PC-9 (cell line): ENCODE measurements at places on chromosomes 5 and 9. TPM values are rescaled to one million over a fixed set of nuclear protein-coding genes. Genes with fewer than 3 reads are reported as not detected.

SPATA31C1 gene
- total RNA-seq = not detected in 2 replicates

DNA sequence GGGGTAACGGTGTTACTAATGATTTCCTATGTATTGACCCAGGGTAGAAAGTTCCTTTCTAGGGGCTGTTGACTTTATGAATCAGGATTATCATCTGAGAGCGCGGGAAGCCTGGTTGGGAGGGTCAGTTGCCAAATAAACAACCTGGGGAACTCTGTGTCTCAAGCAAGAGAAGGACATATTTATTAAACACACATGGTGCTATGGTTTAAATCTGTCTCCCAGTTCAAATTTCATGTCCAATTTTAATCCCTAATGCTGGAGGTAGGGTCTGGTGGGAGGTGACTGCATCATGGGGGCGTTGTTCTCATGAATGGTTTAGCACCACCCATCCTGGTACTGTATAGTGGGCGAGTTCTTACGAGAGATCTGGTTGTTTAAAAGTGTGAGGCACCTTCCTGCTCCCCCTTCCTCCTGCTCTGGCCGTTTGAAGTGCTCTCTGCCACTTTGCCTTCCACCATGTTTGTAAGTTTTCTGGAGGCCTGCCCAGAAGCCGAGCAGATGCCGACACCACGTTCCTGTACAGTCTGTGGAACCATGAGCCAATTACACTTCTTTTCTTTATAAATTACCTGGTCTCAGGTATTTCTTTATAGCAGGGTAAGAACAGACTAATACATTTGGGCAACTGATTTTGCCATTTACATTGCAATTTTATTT is 19.7 kb upstream of the GAS1 start:
- H3K27ac ChIP-seq = no peak overlapping the region
- no peak for DNase-seq
- H3K27me3 ChIP-seq = no peaks in the 10 kb centered on the region
- no peaks in the 10 kb centered on the region for H3K4me1 ChIP-seq
- no peaks in the 10 kb centered on the region for H3K36me3 ChIP-seq
- no peak overlapping the region for H3K4me3 ChIP-seq

DNA sequence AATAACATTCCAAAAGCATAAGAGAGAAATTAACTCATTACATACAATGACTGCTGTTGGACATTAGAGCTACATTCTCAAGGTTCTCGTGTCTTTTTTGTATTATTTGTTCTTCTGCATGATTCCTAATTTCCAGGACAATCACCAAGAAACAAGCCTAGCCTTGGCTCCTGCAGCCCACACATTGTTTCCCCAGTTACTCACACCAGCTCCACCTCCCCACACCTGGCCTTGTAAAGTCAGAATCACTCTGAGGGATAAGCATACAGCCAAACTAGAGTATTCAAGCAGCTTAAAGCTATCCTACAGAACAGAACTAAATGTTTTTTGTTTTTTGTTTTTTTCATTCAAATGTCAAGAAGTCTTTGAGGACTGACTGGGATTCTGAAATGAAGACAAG is 189.2 kb downstream of the HINT1 start:
- no peaks in the 10 kb centered on the region for H3K27me3 ChIP-seq
- H3K4me3 ChIP-seq = no peak overlapping the region
- H3K27ac ChIP-seq = no peak overlapping the region
- no peaks in the 10 kb centered on the region for H3K36me3 ChIP-seq

DNA sequence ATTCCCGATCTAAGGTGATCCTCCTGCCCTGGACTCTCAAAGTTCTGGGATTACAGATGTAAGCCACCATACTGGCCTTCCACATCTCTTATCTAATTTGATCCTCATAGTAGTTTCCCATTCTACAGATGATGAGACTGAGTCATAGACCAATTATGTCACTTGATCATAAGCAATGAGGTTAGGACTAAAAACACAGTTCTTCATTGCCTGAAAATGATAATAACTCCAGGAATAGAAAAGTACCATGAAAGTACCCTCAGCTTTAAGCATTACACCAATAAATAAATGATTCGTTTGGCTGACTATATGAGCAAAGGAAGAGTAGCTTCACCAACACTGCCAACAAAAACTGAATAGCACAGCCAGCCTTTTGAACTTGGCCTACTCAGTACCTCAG is 389.5 kb downstream of the ACTL7B start:
- H3K27me3 ChIP-seq = no peaks in the 10 kb centered on the region
- DNase-seq = no peak
- H3K4me3 ChIP-seq = no peak overlapping the region
- H3K36me3 ChIP-seq = no peaks in the 10 kb centered on the region

DNA sequence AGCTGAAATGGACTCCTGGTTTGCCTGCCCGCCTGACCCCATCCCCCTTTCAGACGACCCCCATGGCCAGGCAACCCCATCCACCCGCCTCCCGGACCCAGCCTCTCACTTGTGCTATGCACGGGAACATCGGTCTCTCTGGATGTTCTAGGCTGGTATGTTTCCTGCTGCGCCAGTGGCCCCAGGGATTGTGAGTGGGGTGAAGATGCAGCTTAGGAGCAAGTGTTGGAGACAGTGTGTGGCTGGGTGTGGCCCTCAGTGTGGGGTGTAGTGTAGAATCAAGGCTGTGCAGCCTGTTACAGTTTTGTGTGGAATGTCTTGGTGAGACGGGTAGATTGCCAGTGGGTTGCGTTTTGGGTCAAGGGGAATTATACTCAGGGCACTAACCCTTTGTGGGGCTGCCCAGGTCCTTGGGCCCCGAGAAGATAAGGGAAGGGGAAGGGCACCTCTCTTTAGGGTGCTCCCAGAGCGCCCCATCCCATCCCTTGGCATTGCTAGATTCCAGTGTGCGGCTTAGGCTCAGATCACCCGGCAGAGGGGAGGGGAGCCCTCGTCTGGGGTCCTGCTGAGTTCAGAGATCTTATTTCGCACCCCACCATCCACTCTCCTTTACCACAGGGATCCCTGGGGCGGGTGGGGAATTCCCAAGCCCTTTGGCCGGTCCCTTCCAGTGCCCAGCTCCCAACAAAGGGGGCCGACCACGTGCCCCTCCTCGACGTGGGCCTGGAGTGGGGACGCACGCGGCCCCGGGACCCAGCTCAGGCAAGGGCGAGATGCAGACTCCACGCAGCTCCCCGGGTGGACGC is 4.6 kb downstream of the IER5L start:
- H3K4me3 ChIP-seq = peak overlapping the region; percentile 95
- H3K4me1 ChIP-seq = peaks cover 26% of the 10 kb centered on the region
- DNase-seq = no peak
- H3K27me3 ChIP-seq = no peaks in the 10 kb centered on the region
- H3K27ac ChIP-seq = peak overlapping the region; percentile 88; the same call in 1 of the 2 replicates
- no peaks in the 10 kb centered on the region for H3K36me3 ChIP-seq
